Islet precursor cell (in vitro differentiated cells): ENCODE measurements at places on chromosomes 3 and 15.

- no peak for DNase-seq
Measured at GRCh38 chr3:49653621-49654020, 20.5 kb upstream of the APEH start.

- no peak for DNase-seq
Measured at GRCh38 chr3:10352146-10352911, 31.4 kb upstream of the SEC13 start.

- peak; percentile 77 for DNase-seq
Measured at GRCh38 chr15:100111125-100112060, 230.4 kb downstream of the ADAMTS17 start.

GRCh38 chr15:56428821-56429458 is 36.0 kb downstream of the MNS1 start:
- no peak for DNase-seq

GRCh38 chr3:66270701-66271100 is 49.9 kb downstream of the SLC25A26 start:
- no peak for DNase-seq

DNA sequence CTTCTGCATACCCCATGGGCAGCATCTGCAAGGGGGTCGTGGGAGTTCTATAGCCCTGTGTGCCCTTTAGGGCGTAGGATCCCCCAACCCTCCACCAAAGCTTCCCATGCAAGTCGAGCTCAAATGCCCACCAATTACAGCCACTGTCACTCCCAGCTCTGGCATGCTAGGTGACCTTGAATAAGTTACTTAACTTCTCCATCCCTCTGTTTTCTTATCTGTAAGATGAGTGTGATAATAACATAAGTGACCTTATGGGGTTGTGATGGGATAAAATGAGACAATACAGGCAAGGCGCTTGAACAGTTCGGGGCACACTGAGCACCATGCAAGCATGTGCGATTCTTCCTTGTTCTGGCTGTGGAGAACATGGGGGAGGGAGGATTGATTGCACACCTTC is 74.8 kb upstream of the POMGNT2 start:
- DNase-seq, result peak; percentile 14

DNA sequence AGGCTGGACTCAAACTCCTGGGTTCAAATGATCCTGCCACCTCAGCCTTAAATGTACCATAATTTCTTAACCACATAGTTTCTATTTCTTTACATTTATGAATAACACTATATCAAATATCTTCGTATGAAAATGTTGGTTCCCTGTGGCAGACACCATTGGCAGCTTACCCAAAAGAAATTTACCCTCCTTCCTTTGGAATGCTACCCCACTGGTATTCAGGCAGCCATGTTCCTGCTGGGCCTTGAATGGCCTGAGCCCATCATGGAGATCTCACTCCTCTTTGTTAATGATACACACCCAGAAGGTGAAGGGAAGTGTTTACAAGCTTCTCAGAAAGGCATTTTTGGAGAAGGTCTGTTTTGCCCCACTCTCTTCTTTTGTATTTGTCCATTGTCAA is 94.3 kb upstream of the RNF7 start:
- DNase-seq, result no peak

- no peak for DNase-seq
Measured at GRCh38 chr15:100623301-100623700, 20.9 kb downstream of the ASB7 start.

DNA sequence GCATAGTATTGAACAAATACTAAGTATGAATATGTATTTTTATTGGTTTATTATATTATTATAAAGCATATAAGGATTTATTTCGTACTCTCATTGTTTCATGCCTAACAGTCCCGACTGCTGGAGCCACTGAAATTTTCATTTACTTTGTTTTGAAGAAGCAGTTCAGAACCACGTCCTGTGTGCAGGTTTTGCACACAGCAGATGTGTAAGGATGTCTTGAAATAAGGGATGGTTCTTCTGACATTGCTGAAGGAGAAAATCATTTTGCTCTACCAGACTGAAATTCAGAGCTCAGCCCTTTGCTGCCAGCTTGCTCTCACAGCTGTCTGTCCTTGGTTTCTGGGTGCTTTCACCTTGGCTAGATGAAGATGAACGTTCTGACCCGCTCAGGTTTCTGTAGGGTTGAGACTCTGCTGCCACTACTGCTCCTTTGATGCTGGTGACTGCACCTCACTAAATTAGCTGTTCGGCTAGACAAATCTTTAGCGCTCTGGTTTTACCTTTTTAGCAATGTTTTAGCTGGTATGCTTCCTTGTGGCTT is 54.2 kb downstream of the UBE2E1 start:
- DNase-seq, result no peak

- DNase-seq, result no peak
Measured at GRCh38 chr3:37779289-37780152, 82.2 kb upstream of the CTDSPL start.

DNA sequence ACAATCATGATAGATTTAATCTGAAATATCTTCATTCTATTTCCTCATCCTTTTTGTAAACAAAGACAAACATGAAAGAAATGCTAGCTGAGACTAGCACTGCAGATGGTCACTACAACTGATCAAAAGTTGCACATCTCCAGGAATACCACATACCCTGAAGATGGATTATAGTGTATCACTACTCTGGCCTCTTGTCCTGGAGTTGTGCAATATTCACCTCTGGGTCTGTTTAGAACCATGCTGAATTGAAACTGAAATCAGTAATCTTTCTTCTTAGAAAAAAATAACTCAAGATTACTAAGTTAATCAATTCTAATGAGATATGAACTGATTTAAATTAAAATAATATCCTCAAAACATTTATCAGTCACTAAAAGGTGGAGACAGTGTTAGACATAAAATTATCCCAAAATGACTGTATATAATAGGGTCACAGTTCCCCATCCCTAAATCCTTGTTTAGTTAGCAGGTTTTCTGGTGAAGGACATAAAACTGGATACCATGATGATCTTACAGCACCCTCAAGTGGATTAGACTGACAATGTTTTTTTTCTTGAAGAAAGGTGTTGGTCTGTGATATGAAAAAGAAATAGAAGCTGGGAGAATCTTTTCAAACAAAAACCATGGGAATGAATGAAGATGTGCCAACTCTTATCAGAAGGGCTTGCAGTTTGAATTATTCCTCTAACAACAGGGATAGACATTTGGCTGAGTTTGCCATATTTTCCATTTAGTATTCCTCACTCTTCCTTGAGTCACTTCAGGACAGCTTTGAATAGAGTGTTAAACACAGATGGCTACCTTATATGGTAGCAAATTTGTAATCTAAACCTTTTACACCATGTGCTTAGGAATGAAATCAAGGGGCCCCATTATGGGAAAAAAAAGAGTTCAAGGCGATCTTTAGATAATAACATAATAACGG is 7.1 kb upstream of the TTC14 start:
- no peak for DNase-seq

GRCh38 chr3:70744536-70744935 is 432.1 kb upstream of the MDFIC2 start:
- DNase-seq, result no peak

GRCh38 chr3:64571982-64572381 is 115.8 kb downstream of the ADAMTS9 start:
- no peak for DNase-seq

GRCh38 chr3:126828306-126828705 is 124.3 kb downstream of the CHCHD6 start:
- DNase-seq, result no peak

- DNase-seq, result peak; percentile 45
Measured at GRCh38 chr3:194874206-194874605, 188.5 kb downstream of the FAM43A start.

DNA sequence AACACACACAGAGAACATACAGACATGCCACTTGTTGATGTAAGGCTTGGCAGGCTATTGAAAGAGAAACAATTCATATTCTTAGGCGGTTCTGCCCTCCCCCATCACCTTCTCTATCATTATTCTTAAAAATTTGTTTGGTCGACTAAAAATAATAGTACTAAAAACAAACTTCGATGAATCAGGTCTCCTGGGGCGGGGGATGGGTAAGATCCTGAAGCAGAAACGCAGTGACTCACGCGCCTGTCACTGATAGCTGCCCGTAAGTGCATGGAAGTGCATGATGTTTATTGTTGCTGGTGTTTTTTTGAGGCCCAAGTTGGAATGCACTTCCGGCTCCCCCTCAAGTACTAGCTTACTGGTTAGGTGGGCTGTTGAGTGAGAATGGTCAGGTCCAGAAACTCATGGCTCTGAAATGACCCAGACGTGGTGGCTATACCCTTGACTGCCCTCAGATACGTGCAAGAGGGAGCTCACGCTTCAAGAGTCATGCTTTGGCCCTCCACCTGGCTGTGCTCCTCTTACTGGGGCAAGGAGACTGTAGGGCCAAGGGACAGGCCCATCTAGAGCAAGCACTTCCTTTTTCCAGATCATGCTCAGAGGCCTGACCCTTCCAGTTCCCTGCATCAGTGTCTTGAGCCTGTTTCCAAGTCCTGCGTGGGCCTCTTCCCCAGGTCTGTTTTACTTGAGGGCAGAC is 10.9 kb downstream of the SMAD3 start:
- DNase-seq, result peak; percentile 84

DNA sequence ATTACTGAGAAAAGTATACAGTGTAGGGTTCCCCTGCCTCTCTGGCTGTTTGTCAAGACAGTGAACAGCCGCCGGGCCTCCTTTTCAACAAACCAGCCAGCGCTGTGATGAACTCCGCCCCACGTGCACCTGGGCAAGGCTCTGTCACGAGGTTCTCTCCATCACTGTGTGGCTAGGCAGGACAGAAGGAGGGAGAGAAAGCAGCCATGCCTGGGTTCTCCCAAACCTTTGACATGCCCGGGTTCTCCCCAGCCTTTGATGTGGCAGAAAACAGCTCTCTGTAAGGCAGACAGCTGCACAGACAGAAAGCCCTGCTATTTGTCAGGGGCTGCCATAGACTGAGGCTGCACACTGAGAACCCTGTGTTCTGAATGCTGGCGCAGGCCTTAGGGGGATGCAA is 101.4 kb upstream of the TRPM1 start:
- peak; percentile 54 for DNase-seq

- no peak for DNase-seq
Measured at GRCh38 chr15:64836023-64836536, 5.6 kb upstream of the PLEKHO2 start.
